ENCODE measurements at places on chromosomes 2 and 18.

- no peak for DNase-seq
Observed at GRCh38 chr2:109318150-109318948, 189.3 kb downstream of the SH3RF3 start.

GRCh38 chr18:32019251-32019948 is 775 bp downstream of the RNF125 start:
- DNase-seq: peak; percentile 44

DNA sequence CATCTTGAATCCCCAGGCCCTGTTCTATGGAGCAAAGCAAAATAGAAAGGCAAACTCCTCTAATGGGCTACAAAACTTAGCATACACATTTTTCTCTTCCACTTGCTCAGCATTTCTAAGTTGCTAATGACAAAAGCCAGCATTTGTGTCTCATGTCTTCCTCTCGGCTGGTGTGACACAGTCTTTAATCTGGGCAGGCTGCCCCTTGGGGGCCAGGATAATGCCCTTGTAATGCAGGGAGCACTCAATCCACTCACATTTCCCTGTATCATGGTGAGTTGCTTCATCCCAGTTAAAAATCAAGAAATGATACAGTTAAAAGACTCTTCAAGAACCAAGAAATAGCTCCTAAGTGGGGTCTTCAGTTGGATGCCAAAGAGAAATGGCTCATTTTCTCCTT is 109.1 kb upstream of the FBXO11 start:
- no peak for DNase-seq

- DNase-seq: no peak
Observed at GRCh38 chr2:14134771-14135170, 497.7 kb upstream of the LRATD1 start.

- no peak for DNase-seq
Observed at GRCh38 chr2:235564884-235565530, 71.2 kb downstream of the AGAP1 start.

Measured in NCI-H1105 treated with DMSO at 0.1 percent for 48 hours (cell line).